ENCODE measurements at places on chromosomes 5 and 9.

DNA sequence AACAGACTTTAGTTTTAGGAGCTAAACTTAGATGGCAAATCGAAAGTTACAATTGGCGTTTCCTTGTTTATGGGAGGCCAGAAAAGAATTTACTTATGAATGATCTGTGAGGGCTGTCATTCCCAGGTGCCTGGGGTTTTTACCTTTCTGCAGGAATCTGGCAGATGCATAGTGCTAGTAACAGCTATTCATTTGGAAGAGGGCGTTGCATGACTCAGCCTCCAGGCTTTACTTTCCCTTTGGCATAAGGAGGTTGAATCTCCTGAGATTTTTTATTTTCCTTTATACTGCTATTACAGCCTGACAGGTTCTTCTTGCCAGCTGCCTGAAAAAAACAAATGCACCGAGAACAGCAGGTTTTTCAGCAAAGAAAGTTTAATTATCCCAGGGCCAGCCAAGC, 30.0 kb downstream of the CARD6 start:
- DNase-seq = no peak

DNA sequence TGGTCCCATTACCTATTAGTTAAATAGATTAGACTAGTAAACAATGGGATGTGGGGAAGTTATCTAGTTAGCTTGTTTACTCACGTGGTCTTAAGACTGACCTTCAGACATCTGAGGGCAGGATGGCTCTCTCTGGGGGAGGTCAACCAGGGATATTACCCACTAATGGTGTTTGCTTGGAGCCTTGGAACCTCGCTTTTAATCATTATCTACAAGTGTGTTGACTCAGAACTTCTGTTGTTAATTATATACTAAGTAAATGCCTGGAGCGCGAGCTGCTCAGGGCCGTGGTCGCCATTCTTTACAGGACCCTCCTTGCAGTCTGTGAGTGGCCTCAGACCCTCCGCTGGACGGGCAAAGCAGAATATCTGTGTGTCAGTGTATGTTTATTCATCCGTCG, 48.5 kb upstream of the ZNF354A start:
- DNase-seq = no peak

- no peak for DNase-seq
Observed at GRCh38 chr5:34775886-34776285, 63.1 kb upstream of the TTC23L start.

- no peak for DNase-seq
Observed at GRCh38 chr5:154485850-154486426, 7.9 kb upstream of the HAND1 start.

DNA sequence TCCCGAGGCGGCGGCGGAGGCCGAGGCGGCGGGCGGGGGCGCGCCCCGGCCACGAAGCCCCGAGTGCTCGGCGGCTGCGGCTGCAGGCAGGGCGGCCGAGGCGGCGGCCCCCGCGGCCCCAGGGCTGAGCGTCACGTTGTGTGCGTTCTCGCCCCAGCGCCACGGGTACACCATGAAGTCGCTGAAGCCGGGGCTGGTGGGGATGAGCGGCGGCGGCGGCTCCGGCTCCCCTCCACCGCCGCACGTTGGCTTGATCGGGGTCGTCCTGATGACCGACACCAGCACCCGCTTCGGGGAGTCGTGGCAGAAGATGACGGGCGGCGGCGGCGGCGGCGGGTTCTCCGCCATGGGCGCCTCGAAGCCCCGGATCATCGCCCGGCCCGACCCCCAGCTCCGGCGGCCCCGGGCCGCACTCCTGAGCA, 498 bp downstream of the ZNF367 start:
- DNase-seq = no peak

DNA sequence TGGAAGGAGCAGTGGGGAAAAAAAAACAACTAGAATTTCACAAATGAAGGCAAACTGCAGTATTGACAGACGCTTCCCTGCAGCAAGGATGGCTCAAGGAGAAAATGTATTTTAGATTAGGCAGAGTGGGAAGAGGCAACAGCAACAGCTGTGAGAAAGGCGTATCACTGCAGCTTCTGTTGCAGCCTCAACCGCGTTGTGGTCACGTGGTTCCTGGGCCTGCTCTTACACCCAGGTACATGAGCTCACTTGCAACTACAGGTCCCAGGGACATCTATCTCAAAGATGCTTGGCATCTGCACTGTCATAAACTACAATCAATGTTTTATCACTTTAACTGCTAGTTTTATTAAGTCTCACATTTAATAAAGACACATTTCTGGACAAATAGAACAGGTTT, 36.0 kb upstream of the GOLM1 start:
- no peak for DNase-seq
